ENCODE measurements at places on chromosomes 5 and 9.

DNA sequence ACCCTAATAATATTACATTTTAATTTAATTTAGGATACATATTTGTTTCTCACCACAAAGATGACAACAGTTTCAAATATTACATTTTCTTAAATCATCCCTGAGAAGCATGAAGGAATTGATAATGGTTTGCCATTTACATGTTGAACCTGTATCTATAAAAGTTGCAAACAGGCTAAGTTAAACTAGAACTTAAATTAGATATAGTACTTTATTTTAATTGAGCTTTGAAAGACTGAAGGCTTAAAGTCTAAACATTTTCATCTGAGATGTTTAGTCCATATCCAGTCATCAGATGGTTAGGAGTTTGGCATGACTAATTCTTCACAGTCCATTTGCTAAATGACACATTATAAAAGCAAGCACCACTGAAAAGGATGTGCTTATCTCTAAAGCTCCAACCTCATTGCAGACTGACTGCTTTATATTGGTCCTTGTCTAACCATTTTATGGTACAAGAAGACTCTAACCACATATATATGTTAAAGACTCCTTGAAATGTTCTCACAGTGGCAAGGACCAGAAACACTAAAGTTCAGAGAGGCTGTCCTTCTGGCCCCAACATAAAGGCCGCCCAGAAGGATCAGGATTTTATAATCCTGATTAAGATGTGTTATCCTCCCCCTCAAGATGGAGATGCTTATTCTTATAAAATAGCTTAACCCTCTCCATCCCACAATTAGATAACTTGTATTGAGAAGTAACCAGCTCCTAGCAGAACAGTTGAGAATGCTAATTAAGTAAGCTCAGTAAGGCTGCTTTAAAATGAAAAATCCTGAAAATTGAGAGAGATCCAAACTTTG, 25.8 kb downstream of the WNT8A start:
- DNase-seq: no peak

GRCh38 chr5:18720002-18720401, 1085.7 kb downstream of the TAF11L14 start:
- DNase-seq: no peak

- DNase-seq: no peak
These were observed 199.0 kb downstream of the SLIT3 start for GRCh38 chr5:169101966-169102365.

GRCh38 chr5:57370376-57370775, 112.2 kb downstream of the ACTBL2 start:
- no peak for DNase-seq

- DNase-seq: no peak
These were observed 349.2 kb upstream of the RORB start for GRCh38 chr9:74147906-74148305.

GRCh38 chr5:132472431-132472830, 18.1 kb downstream of the IRF1 start:
- no peak for DNase-seq

DNA sequence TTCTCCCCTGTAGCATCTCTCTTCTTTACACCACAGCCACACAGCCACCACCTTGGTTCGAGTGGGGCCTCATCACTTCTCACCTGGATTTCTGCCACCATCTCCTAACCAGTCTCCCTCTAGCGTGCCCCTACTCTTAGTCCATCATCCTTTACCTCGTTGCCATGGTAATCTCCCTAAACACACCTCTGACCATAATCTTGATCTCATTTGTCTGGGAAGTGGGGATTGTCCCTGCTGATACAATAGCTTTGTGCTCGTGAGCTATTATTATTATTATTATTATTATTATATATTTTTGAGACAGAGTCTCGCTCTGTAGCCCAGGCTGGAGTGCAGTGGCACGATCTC, 76.5 kb upstream of the HSPA9 start:
- no peak for DNase-seq

Data from SIG-M5 (cell line).